ENCODE measurements at places on chromosomes 4 and X.

DNA sequence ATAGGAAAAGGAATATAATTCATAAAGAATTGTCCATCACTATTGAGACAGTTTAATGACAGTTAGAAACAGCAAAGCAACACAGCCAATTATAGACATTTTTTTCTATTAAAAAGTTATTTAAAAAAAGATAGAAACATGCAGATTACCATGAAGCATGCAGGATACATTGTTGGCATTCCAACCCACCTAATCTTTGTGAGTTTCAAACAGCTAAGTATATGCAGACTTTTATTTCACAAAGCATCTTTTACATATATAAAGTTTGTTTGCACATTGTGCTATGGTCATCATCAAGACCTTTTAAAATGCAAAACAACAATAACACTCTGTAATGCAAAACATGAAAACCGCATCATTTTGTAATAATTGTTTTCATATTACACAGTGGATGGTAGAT is 125.9 kb upstream of the ETNPPL start:
- no peak for DNase-seq

DNA sequence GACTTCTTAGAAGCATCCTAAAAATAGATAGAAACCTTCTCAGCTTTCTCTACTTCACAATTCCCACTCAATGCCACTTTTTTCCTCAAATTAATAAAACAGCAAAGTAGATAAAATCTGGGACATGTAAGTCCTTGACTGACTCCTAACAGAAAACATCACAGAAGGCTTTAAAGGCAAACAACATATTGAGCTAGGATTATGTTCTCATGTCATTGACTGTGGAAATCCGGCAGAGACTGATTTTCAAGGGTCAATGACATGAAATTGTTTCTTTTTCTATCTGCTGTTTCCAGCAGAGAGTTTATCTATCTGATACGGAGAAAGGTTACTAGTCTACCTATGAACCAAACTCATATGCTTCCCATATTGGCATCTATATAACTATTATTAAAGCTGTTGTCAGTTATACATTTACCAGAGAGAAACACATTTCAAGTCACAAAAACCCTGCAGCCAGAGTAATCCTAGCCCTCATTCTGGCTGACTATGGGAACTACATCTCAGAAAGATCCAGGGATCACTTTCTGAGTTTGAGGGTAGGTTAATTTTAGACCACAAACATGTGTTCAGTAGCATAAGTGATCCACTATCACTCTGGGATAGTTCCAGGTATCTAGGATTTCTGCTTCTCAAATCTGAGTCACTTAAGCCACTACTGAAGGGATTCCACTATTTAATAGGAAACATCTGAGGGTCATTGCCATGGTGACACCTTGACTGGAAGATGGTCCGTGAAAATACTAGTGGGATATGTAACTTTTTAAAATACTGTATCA is 147.6 kb downstream of the PPP3CA start:
- DNase-seq = no peak

DNA sequence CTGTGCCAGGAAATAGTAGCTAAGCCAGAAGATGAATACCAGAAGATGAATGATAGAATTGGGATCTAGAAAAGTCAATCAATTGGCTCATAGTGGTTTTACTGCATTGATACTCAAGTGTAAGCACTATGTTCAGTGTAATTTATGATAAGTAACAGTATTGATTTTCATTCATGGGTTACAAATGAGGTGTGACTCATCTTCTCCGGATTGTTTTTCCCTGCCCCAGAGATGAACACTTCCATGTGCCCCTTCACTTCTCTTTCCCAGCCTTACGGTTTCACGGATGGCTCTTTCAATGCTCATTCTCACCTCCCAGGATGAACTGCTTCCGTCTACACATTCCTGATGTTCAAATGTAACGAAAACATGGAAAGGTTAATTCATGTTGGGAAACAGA is 9.8 kb upstream of the GUCY1B1 start:
- no peak for DNase-seq

GRCh38 chrX:116841290-116841689 is 378.5 kb upstream of the CT83 start:
- DNase-seq = no peak

GRCh38 chr4:138235419-138235952 is 6.7 kb downstream of the SLC7A11 start:
- no peak for DNase-seq

DNA sequence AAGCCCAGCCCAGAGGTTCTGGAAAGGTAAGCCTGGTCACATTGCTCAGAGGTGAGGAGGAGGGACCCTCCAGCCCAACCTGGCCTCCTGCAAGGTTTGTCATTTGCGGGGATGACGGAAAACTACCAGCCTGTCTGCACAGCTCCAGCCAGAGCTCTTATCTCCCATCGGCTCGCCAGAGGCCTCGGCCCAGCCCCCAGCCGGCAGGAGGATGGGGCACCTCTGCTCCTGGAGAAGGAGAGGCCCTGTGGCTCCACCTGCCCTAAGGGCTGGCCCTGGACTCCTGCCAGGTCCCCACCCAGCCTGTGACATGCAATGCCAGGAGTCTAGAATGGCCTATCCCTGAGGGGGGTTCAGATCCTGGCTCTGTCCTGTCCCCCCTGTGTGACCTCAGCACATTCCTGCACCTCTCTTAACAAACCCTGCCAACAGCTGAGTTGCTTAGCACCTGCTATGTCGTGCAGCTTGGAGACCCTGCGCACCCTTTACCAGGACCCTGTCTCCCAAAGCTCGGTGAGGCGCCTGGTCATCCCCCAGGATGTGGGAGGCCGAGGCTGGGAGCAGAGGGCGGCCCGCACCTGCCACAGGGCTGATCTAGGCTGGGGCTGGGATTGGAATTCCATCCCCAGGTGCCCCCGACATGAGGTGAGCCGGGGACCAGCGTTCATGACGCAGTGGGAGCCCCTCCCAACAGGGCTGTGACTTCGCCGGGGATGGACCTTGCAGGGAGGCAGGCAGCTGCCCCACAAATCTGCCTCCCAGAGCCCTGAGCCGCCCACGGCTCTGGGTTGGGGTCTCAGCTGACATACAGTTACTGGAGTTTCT is 14.4 kb downstream of the ADRA2C start:
- DNase-seq = no peak

- DNase-seq = no peak
These were observed 7.0 kb downstream of the RAI2 start for GRCh38 chrX:17854069-17854468.

- DNase-seq = no peak
These were observed 26.0 kb downstream of the ARL13A start for GRCh38 chrX:100995469-100995868.

- no peak for DNase-seq
These were observed 259.3 kb upstream of the IGFBP7 start for GRCh38 chr4:57369446-57369845.

- DNase-seq = no peak
These were observed 38.3 kb downstream of the SLC10A6 start for GRCh38 chr4:86810847-86811246.

- DNase-seq = no peak
These were observed 205.0 kb upstream of the PDE5A start for GRCh38 chr4:119833611-119834010.

GRCh38 chrX:17413228-17413627 is 38.2 kb downstream of the NHS start:
- DNase-seq = no peak

GRCh38 chr4:113273721-113274220 is 224.3 kb downstream of the ANK2 start:
- DNase-seq = no peak

DNA sequence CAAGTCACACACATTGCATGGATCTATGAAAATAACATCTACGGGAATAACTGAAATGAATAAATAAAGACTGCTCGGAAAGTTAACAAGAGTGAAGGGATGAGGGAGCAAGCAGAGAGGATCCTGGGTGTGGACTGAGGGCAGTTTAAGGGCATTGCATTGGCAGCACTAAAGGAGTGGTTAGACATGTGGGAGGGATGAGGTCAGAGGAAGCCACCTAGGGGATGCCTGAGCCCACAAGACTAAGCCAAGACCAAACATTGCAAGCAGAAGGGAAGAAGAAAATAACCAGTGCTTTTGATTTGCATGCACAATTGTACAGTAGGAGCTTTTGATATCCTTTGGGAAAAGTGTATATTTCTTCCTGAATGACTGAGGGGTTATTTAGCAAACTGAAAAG is 106.1 kb downstream of the MSL3 start:
- no peak for DNase-seq

DNA sequence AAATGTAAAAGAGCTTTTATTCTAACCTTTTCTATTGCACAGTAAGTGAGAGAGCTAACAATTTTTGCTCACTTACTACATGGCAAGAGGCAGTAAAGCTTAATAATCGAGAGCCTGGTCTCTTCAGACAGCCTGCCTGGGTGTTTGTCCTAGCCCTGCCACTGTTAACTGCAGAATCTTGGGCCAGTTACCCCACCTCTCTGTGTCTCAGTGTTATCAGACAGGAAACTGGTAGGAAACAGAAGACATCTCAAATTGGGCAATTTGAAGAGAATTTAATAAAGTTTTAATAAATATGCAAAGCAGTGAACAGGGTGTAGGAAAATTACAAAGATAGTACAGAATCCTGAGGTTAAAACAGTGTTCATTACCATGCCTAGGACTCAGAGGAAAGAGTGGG is 13.4 kb downstream of the STAP1 start:
- no peak for DNase-seq

DNA sequence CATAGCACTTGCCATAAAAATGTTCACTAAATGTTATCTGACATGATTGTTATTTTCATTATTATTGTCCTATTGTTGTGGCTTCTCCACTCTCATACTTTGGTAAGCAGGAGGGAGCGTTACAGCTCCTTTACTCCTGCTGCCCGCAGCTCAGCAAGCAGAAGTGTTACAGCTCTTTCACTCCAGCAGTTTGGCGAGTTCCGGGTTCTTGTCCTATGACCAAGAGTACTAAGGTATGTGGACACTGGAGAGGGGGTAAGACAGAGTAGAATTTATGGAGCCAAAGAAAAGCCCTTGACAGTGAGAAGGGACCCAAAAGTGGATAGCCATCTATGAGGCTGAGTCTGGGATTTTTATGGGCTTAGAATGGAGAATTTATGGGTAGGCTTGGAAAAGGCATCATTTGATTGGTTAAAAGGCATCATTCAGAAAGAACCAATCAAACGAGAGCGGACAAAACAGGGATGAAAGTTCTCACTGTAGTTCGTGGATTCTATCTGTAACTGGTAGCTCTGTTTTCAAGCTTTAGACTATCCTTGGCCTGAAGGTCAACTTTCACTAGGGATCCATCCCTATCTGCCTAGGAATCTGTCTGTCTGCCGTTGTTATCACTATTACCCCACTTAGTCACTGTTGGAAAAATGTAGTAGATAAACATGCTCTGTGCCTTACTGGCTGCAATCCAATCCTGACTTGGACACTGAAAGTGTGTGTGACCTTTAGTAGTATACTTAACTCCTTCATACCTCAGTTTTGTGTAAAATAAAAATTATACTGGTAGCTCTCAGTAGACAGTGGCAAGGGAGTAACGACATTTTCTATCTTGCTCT is 545.6 kb upstream of the LCORL start:
- no peak for DNase-seq

- no peak for DNase-seq
These were observed 2.4 kb downstream of the GLRA3 start for GRCh38 chr4:174826660-174827059.

- DNase-seq = no peak
These were observed 122.5 kb downstream of the NFKB1 start for GRCh38 chr4:102623622-102624021.

DNA sequence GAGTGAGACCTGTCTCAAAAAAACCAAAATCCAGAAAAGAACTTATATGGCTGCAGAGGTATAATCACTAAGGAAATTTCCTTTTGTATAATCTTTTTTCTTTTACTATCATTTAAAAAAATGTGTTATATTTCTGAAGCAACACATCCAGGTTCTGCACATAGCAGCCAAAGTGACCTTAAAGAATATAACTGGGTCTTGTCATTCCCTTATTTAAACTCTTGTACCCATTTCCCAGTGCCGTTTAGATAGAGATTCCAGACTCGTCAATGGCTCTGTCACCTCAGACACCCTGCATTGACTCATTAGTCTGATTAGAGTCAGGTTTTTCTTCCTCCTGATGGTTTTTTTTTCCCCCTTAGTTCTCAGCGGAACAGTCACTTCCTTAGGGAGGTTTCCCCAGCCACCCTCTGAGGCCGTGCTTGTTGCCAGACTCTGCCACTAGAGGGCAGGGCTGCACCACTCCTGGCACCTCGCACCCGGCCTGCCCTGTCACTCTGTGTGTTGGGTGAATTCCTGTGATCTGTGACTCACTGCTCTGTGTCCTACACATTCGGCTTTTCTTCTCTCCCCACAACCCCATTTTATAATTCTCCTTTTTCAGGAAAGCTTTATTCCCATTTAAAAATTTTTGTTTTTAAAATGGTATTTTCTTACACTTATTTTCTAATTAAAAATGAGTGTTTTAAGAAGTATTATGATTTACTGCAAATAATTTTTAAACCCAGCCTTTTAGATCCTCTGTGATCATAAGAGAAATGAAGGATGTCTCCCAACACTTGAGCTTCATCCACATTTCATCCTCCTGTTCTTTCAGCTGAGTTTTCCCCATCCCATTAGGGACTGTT is 32.1 kb downstream of the HTT start:
- DNase-seq = peak; percentile 87

- no peak for DNase-seq
These were observed 654 bp upstream of the STS start for GRCh38 chrX:7146703-7147412.

GRCh38 chr4:43047058-43047457 is 154.5 kb downstream of the GRXCR1 start:
- no peak for DNase-seq

GRCh38 chr4:168647646-168648375 is 151.0 kb downstream of the PALLD start:
- no peak for DNase-seq

- no peak for DNase-seq
These were observed 2.2 kb downstream of the GRID2 start for GRCh38 chr4:92305878-92306520.

DNA sequence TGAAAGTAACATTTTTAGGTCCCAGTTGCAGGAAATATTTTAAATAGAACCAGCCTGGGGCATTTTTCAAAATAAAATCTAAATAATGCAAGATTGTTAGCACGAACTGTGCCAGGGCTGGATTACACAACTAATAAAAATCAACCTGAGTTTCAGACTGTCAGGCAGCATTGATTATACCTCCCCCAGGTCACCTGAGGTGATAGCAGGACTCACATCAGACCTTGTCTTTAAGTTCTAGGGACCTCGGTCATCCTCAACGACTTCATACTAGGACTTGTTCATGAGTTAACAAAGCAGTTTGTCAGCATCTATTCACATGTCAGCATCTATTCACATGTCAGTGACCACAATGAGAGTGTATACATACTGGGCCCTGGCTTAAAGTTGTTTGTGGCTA is 8.7 kb upstream of the TEX13A start:
- DNase-seq = no peak

DNA sequence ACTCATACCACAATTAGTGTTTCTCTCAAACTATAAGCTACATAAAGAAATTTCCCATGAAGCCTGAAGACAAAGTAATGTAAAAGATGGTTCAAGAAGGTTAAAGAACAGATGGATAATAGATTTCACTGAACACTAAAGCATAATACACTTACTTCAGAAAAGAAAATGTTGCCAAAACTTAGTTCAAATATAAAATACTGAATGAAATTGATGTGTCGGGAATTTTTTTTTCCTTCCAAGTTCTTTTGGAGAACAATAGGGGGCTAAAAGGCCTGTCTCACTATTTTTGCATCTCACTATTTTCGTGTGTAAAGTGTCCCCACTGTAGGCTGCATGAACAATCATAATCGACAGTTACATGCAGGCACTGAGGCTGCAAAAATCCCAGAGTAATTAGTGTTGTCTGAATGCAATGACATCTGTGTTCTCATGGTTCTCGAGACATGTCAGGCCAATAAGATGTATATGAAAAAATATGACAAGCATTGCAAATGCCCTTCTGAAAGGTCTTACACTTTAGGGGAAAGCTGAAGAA is 11.9 kb upstream of the MAB21L2 start:
- no peak for DNase-seq

Measured in uterus (tissue), 4 donors.